ENCODE measurements at places on chromosomes 13 and 19.

DNA sequence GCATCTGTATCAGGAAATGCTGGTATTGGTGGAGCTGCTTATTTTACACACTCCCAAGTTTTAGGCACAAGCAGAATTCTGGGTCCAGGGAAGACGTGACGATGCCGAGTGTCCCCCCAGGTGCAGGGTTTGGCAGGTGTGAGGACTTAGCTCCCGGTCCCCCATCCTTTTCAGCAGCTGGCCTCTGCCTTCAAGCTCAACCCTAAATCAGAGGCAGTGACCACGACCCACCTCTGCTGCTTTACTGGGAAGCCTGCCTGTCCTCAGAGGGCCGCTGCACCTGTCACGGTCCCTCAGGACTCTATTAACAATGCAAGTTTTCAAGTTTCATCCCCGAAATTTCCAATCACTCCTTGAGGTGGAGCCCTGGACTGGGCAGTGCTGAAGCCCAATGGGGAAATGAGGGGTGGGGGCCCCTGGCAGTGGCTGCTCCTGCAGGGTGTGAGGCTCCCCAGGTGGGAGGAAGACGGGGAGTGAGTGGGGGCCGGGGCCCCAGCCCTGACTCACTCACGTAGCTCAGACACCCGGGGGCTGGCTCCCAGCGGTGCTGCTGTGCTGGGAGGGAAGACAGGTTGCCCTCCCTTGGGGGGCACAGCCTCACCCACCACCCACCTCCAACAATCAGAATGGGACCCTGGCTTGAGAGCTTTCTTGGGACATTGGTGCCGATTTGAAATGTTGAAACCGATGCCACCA is 92.6 kb upstream of the MCF2L start:
- DNase-seq = peak; percentile 14

DNA sequence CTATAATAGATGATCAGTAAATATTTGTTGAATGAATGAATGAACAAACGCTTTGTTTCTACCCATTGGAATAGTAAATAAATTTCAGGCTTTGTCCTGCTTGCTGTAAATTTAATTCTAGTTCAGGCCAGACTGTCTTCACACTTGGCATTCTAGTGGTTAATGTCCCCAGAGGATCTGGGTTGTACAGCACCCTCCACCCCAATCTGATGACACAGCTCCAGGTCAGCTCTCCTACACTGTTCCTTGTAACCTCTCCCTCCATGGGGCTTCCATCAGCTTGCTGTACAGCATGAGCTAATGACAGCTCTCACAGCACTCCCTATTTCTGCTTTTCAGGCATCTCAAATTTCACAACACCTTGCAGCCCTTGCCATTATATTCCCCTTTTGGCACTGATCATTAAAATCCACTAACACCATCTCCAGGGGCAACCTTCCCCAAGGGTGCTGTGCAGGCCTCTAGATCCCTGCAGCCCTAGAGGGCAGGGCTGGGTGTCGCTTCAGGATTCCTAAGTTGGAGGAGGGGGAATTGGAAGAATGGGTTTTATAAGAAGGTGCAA is 12.7 kb upstream of the KL start:
- no peak for DNase-seq

DNA sequence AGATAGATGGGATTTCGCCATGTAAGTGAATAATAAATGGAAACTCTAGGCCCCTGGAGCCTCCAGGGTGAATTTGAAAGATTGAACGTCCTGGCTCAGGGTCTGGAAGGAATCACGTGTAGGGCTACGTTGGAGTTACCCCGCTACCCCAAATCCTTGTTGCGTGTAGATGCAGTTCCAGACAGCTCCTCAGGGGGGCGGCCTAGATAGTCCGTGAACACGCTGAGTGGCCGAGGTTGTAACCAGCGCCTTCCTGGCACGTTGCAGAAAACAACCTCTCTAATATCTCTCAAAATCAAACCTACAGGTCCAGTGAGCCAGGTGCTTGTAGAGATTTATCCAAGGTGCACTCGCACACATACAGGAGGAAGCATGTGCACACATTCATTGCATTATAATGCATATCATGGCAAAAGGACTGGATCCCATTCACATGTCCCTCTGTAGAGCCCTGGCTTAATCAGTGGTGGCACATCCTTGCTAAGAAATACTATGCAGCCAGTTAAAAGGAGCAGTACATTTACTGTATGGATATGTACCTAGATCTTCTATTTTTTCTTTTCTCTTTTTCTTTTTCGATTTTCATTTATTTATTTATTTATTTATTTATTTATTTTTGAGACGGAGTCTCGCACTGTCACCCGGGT is 2.5 kb upstream of the KEAP1 start:
- DNase-seq = peak; percentile 90

DNA sequence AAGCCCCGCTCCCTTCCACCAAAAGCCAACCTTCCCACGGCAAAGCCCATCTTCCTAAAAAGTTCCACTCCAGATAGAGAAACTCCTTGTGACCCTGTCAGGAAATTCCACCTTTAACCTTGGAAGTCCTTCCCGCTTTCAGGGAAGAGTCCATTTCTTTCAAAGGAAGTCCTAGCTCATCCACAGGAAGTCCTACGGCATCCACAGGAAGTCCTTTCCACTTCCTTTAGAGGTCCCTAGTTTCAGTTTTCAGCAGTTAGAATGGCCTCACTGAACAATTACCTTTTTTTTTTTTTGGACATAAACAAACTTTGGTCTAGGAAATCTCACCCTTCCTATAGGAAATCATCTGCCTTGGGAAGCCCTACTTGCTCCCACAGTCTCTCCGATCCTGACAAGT is 31.7 kb downstream of the TRPM4 start:
- no peak for DNase-seq

GRCh38 chr19:4896372-4896771 is 6.3 kb downstream of the ARRDC5 start:
- DNase-seq = no peak

DNA sequence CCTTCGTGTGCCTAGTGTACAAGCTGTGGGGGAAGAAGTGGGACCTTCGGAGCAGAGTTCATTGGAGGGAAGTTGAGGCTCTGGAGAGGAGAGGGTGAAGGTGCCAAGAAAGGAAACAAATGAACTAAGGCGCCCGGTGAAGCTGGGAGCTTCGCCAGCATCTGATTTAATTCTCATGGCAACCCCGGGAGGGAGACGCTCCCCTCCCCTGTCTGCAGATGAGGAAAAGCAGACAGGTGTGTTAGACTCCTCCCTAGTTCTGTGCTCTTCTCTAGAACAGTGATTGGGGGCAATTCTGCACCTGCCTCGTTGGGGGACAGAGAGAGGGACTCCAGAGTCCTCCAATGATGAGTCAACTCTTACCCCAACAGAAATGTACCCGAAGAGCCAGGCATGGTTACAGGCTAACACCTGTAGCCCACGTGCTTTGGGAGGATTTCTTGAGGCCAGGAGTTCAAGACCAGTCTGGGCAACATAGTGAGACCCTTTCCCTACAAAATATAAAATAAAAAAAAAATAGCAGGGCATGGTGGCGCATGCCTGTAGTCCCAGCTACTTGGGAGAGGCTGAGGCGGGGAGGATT is 4.2 kb downstream of the SSC5D start:
- no peak for DNase-seq

- peak; percentile 80 for DNase-seq
Measured at GRCh38 chr13:50801087-50801931, 42.2 kb downstream of the DLEU7 start.

DNA sequence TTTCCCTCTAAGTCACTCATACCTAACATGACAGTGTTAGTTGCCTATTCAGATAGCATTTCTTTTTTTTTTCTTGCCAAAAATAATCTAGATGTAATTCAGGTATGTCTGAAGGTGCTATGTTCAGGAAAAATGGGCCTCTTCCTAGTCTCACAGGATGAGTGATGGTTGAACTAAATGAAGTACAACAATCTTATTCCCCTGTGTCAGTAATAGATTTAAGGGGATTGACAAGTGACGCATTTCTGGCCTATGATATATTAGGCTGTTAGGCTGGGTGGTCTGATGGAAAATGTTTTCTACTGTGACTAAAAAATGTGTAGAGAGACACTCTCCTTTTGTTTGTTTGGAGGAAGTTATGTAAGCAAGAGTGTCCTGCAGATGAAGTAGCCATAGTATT is 878.7 kb upstream of the SLITRK1 start:
- no peak for DNase-seq

- DNase-seq = no peak
Measured at GRCh38 chr13:112078216-112078615, 11.3 kb downstream of the SOX1 start.

DNA sequence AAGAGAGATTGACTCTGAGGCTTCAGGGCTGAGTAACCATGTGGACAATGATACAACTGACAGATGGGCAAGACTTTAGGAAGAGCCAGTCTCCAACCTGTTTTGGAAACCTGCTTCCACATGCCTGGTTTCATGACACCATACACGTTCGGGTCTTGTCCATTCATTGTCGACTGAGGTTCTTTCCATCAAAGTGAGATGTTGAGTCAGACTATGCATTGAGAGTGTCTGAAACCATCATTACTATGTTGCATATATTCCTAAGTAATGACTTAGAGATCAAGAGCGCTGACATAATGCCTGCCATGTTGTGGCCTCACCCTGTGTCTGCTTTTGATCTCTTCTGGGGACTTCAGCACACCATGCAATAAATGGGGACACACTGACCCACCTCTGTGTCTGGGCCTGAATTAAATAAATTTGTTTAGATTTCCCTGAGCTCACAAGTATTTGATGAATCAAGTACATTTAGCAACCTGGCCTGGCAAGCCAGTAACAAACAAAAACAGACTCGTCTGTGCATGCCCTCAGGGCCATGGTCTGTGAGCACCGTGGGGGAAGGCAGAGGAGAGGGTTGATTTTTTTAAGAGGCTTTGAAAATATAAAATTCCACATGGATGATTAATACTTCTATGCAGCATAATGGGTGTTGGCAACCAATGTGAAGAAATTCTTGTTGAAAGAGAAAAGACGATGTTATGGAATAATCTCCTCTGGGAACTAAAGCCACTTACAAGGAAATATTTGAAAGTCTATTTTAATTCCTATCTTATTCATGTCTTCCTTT is 49.9 kb upstream of the UBAC2 start:
- DNase-seq = no peak

- DNase-seq = no peak
Measured at GRCh38 chr19:20858218-20858617, 64.8 kb upstream of the ZNF85 start.

DNA sequence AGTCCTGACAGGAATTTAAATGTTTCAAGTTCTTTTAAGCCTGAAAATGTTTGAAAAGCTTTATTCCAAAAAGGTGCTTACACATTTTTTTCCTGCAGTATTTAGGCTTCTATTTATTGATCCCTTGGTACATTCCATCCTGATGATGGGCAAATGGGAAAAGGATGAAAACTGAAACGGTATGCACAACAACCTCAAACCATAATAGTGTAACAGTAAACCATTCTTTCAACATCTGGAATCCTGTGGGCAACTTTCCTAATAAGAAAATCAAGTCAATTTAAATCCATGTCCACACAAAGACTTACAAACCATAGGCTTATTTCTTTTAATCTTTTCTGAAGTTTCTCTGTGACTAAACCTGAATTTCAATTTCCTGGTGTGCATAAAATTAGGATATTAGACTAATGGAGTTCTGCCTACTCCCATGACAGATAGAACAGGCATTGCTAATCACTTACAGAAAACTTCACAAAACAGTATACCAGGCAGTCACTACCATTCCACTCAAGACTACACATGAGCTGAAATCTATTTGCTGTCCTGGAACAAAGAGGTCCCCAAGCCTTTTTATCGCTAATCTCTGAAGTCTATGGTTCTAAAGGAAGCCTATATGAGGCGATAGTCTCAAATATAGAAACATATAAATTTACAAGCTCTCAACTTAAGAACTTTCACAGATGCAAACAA is 103.3 kb downstream of the DLEU7 start:
- DNase-seq = no peak

DNA sequence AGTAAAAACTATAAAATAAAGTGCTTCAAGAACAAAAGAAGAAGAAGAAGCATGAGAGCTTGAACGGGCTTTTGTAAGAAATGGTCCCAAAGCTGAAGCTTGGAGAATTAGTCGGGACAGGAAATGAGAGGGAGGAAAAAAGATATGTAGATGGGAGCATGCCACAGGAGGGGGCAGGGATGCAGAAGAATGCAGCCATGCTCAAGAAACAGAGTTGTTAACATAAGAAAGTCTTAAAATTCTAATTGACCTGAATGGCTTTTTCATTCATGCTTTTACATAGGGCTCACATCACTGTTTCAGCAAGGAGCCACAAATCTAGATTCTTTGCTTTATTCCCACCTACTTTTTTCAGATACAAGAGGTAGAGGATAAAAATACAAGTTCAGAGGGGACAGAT is 27.7 kb upstream of the NBEA start:
- no peak for DNase-seq

GRCh38 chr19:18430417-18431144 is 7.4 kb downstream of the ISYNA1 start:
- DNase-seq = no peak
